ENCODE measurements at places on chromosomes 4 and X.

GRCh38 chr4:129929052-129929451 is 833.1 kb downstream of the C4orf33 start:
- DNase-seq = no peak

DNA sequence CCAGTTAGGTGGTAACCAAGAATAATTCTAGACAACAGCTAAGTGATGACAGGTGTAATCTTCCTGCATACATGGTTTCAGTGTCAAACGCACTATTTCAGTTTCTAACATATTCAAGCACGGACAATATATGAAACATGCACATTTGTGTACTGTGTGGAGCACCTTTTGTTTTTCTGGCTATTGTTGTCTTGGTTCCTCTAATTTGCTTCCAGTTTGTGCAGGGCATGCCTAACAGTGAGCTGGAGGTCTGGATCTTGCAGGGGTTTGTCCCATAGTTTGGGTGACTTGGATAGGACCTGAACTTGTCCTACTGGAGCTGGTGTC is 70.5 kb upstream of the TBC1D9 start:
- DNase-seq = no peak

- DNase-seq = no peak
These were observed 55.5 kb downstream of the LUZP4 start for GRCh38 chrX:115344885-115345614.

- no peak for DNase-seq
These were observed 10.6 kb downstream of the NYX start for GRCh38 chrX:41457613-41458192.

DNA sequence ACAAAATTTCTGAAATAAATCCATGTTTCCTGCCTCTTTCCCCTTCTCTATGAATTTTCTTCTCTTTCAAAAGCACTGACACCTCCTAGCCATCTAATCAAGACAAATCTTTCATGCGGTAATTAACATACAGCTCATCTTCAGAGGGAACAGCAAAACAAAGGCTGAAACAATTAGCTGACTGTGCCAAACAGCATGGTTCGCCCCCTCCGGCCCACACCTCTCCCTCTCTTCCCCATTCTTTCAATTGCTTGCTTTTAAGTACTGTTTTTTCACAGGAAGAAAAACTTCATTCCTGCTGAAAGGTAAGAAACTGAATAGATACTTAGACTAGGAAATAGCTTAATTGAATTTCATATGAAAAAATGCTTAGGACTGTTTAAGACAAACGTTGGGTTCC is 291.1 kb upstream of the NOCT start:
- no peak for DNase-seq

DNA sequence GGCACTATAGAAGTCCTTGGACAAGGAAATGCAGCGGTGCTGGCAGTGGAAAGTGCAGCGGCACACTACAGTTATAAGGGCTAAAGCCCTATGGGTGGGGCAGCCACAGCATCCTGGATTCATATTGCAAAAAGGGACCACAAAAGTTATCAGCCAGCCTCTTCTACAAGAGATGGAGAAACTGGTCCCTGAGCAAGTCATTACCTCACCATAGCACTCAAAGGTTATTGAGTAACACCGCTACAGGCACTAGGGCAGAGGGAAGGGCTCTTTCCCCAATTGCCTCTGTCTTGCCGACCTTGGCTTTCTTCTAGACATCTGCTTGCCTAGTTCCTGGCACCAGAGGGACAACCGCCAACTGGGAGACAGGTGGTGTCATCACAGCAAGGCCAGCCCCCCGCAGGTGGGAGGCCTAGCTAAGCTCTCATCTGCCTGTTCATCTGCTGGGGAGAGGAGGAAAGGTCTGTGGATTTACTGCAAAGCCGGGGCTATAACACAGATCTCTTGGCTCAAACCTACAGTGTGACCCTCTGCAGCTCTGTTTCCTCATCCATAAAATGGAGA is 600.0 kb downstream of the BCOR start:
- no peak for DNase-seq
